AG10803 (cell line): ENCODE measurements at places on chromosomes 6 and 20.
A peak's percentile ranks its signal among the peaks of the same experiment; 100 is the strongest.

DNA sequence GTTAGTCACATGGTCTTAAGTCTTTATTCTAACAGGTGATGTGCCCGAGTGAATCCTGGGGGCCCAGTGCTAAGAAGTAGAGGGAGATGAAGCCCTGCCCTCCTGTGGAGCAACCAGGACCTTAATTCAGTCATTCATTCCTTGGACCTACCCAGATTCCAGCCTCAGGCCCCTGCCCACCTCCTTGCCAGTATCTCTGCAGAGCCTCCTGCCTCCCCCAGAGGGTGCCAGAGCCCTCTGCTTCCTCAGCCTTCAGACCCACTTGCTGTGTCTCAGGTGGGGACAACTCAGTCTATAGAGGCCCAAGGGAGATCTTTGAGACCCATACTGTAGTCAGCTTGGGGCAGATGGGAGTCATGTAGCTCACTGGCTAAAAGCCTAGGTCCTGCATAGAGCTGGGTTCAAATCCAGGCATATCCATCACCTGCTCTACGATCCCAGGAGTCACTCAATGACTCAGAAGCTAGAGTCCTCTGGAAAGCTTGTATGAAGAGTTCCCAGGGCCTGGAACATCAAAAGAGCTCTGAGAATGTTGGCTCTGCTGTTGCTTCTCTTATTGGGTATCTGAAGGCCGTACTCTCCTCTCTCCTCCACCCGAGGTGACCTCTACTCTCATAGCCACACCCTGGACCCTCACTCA lies 3.9 kb upstream of the SIGLEC1 start:
- DNase-seq: peak; percentile 41

GRCh38 chr6:56839533-56840183 lies 115.2 kb upstream of the BEND6 start:
- no peak for DNase-seq

GRCh38 chr20:62367136-62367632 lies at the start of gene LAMA5:
Gene LAMA5 (minus strand): TSS chr20:62367312. CDS start chr20:62367245, 67 bp downstream.
- no peak for DNase-seq

- DNase-seq: no peak
Measured at GRCh38 chr6:33966536-33966935, 162.7 kb upstream of the MLN start.

GRCh38 chr6:105135907-105136430 lies 43.8 kb downstream of the POPDC3 start:
- peak; percentile 50 for DNase-seq

- DNase-seq: no peak
Measured at GRCh38 chr20:63957690-63958441, 1.6 kb upstream of the UCKL1 start.

DNA sequence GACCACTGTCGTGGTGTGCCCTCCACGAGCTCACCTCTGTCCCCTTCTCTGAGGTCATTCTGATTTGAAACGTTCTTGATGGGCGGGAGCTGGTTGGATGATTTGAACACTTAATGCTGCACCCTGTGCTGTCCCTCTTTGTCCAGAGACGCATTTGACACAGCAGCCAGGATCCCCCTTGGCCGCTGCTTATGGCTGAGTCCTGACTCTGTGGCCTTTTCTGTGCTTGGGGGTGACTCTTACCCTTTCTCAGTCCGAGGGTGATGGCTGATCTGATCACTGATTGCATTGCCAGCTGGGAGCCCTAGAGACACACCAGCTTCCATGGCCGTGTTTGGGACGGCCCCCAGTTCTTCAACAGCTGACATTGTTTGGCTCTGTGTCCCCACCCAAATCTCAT lies 43.5 kb upstream of the FRMD1 start:
- no peak for DNase-seq

GRCh38 chr6:109455437-109456110 lies at the start of gene MICAL1:
Gene MICAL1 (minus strand): TSS chr6:109455772. CDS start chr6:109454196, 1,576 bp downstream.
- peak; percentile 67 for DNase-seq

DNA sequence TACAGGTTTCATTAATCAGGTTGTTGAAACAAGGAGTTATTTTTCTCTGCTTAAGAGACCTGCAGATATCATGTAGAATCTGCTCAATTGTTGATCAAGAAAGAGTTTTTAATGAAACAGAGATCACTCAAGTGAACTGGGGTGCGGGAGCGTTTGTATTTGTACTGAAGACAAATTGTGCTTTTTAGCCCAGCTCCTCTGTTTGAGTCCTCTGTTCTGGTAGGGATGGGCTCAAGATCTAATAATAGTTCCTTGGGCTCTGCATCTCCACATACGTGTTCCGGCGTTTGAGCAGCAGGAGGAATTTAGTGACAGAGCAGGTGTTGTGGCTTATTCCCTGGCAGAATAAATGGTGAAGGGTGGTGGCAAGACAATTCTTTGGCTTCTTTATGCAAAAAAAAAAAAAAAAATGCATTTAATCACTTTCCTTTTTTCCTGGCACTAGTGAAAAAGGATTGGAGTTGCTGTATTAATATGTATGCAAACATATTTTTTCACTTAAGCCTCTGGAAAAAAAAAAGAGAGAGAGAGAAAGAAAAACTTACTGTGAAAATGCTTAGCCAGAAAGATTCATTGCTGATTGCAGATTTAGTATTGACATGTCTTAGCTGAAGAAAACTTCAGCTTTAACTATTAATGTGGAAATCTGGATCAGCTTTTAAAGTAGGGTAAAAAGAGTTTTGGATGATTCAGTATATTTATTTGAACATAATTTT lies 4.0 kb downstream of the CITED2 start:
- DNase-seq: peak; percentile 94

- no peak for DNase-seq
Measured at GRCh38 chr6:123899745-123900144, 96.1 kb downstream of the NKAIN2 start.

DNA sequence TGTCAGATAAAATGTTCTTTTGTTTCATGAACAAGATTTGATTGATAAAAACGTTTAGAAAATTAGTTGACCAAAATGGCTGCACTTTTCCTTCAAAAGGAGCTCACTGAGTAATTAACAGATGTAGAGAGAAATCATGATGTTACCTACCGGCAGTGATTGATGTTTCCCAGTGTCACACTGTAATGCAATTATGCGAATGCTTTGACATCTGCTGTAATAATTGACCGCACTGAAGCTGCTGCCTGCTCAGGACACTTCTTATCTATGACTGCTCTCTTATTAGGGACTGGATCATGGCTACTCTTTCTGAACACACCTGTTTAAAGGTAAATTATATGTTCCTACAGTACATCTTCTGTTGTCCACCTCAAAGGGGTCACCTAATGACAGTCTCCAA lies 94.6 kb downstream of the GPR63 start:
- no peak for DNase-seq

DNA sequence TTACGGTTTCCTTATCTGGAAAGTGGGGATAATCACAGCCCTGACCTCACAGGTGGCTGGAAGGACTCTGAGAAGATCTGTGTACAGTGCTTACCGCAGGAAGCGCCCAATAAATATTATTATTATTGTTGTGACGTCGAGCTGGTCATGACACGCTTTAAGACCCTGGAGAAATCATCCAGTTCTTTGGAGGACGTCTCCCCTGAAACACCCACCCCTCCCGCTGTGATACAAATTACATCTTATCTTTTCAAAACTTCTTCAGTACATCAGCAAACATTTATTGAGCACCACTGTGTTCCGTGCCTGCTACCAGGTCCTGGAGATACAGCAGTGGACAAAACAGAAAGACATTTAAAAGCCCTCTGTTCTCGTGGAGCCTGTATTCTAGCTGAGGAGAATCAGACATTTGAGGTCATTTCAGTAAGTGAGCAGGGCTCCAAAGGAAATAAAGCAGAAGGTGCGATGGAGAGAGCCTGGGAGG lies 118.7 kb downstream of the CEBPB start:
- peak; percentile 52 for DNase-seq

GRCh38 chr20:33874129-33874528 lies 63.0 kb downstream of the CHMP4B start:
- no peak for DNase-seq

DNA sequence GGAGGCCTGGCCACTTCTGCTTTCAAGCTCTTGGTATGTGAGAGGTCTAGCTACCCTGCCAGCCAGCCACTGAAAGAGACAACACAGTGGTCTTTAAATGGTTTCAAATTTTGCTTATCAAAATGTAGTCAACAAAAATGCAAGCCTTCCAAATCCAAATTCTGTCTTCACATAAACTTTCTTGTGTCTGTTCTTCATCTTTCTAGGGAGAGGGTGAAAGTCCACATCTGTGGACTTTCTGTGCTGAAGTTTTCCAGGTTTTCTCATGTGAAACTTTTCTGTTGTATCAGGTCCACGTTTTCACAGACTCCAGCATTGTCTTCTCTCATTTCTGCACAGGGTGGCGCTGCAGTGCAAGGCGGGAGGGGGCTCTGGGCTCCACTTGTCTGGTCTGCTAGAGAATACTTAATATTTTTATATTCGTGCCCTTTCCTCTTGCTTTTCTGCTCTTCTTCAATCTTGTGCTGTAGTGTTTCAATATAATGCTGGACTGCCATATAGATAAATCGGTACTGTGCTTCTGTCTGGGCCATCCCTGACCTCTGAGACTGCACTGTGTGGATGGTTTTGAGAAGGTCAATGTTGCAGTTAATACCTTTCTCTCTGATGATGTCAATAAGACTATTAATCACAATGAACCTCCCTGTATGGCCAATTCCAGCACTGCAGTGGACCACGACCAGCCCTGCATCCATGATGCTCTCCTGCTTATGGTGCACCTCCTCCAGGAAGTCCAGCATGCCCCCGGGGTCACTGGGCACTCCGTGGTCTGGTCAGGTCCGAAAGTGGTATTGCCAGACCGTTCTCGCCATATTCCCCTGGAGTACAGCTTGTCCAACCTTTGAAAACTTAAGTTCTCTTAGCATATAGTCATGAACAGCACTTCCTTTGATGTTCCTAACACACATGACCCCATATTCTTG lies 161.6 kb upstream of the TNFAIP3 start:
- DNase-seq: peak; percentile 48

GRCh38 chr20:10639737-10640556 lies 33.9 kb downstream of the JAG1 start:
- DNase-seq: no peak

DNA sequence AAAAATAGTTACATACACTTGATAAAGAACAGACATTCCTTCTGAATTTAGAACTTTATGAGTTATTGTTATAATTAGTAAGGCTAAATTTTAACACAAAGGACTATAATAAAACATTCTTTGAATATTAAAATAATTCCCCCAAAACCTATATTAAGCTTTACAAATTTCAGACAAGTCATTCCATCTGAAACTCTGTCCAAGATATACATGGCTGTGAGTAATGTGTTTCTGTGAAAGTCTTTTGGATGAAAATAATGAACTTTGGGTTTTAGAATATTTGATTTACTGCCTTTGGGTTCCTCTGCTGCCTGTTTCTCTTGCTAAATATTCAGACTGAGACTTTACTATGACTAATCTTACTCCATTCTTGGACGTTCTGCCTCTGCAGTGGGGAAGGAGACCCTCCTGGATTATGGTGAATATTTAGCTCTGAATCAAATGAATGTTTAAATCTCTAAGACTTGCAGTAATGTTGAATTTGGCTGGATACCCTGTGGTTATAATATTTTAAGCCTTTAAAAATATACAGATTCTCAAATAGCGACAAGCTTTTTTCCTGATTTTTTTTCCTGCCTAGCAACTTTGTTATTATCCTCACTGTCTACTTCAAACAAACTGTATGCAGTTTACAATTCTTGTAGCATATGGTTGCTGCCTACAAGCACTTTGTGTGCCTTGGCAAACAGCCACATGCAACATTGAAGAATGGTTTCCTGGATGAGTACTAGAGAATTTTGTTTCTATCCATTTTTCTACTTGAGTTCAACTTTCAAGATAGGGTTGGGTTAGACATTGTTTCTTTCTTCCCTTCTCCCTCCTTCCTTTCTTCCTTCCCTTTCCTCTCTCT lies 51.4 kb downstream of the TXLNB start:
- DNase-seq: peak; percentile 78

DNA sequence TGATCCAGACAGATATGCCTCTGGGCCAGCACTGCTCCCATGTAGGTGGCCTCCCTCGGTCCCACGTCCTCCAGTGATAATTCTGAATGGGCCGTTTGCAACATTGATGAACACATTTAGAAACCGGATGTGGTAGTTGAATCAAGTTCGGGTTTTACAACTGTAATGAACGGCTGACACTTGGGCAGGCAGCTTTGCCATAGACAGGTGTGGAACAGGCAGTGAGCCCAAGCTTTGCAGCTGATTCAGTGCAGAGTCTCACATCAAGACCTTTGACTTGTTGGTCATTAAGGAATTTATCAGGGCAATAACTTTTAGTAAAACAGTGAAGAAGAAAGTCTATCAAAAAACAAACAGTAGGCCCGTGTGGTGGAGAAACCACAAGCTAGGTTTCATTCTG lies 466.6 kb upstream of the AGPAT4 start:
- DNase-seq: no peak

DNA sequence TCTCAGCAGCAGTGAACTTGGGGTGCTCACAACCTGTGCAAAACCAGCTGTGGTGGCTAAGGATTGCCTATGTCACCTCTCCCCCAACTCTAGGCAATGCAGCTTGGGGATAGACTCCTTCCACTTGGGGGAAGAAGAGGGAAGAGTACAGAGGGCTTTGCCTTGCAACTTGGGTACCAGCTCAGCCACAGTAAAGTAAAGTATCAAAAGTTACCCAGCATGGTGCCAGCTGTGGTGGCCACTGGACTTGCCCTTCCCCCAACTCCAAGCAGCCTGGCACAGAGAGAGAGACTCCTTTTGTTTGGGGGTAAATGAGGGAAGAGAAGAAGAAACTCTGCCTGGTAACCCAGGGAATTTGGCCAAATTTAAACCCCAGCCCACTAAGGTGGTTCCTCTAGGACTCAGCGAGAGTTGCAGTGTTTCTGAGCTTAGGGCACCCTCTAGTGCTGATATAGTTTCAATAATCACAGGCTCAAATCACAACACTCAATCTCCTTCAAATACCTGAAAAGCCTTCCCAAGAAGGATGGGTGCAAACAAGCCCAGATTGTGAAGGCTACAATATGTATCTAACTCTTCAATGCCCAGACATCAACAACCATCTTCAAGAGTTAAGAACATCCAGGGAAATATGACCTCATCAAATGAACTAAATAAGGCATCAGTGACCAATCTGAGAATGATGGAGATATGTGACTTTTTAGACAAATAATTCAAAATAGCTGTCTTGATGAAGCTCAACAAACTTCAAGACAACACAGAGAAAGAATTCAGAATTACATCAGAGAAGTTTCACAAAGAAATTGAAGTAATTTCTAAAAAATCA lies 7.6 kb upstream of the DEFB129 start:
- peak; percentile 1 for DNase-seq

GRCh38 chr6:88807622-88808021 lies 155.8 kb downstream of the RNGTT start:
- DNase-seq: no peak

DNA sequence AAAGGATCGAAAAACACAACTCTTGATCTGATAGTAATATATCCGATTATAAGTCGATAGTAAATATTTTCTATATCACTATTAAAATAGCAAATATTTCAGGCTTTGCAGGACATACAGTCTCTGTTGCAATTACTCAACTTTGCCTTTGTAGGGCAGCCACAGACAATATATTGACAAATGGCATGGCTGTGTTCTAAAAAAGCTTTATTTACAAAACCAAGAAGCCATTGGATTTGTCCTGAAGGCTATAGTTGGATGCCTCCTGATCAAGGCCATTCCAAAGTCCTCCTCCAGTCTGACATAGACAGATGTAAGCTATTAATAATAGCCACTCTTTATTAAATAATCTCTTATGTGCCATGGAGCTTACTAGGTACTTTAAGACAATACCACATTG lies 5.9 kb downstream of the OCSTAMP start:
- DNase-seq: no peak
